ENCODE measurements at places on chromosomes 6 and 20. TPM values are rescaled to one million over a fixed set of nuclear protein-coding genes. Genes with fewer than 3 reads are reported as not detected.

DNA sequence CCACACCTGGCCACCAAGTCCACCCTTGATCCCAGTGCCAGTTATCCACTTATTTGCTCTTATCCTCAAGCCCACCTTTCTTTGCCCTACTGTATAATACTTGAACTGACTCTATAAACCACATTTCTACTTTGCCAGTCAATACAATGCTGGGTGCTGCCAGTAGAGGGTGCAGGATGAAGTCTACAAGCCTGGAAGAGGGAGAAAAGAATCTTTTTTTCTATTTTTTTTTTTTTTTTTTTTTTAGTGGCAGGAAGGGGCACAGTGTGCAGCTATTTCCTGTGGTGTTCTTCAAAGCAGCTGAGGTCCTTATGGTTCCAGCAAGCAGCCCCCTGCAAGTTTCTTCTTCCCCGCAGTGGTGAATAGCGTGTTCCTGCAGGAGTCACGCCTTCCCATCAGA is 22.2 kb upstream of the GABRR1 start:
- peak; percentile 56 for DNase-seq

The WFDC10B gene
- not detected for total RNA-seq

- DNase-seq, result no peak
Observed at GRCh38 chr6:1285956-1286355, 25.9 kb upstream of the FOXQ1 start.

DNA sequence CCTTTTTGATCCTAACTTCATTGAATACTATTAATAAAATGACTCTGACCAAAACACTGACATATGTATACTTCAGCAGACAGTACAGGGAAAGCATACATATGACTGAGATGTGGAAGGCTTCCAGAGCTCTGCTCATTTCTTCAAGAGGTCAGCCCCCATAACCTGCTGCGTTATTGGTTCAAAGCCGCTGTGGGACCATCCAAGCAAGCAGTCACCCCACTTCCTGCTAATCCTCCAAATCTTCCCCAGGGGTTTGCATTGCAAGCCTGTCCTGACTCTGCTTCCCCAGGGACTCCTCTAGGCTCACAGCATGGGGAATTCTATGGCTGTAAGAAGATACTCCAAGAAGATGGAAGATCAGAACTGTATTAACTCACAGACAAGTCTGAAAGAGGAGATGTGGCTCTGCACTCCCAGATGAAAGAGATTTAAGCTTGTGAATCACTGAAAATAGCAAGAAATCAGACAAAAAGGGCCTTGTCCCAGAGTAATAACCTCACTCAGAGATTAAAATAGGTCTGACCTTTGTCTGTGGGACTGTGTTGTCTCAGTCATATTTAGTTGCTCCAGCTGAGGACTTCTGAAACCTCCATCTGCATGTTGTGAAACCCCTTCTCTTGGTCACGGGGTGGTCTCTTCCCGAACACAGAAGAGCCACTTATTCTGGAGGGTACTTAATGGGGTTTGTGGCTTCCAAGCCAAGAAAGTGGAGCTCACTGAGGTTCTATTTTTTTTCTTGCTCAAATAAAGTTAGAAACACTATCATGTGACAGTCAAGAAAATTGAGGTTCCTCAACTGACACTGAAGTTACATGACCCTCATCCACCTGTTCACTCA is 101.5 kb upstream of the MARCKS start:
- no peak for DNase-seq

DNA sequence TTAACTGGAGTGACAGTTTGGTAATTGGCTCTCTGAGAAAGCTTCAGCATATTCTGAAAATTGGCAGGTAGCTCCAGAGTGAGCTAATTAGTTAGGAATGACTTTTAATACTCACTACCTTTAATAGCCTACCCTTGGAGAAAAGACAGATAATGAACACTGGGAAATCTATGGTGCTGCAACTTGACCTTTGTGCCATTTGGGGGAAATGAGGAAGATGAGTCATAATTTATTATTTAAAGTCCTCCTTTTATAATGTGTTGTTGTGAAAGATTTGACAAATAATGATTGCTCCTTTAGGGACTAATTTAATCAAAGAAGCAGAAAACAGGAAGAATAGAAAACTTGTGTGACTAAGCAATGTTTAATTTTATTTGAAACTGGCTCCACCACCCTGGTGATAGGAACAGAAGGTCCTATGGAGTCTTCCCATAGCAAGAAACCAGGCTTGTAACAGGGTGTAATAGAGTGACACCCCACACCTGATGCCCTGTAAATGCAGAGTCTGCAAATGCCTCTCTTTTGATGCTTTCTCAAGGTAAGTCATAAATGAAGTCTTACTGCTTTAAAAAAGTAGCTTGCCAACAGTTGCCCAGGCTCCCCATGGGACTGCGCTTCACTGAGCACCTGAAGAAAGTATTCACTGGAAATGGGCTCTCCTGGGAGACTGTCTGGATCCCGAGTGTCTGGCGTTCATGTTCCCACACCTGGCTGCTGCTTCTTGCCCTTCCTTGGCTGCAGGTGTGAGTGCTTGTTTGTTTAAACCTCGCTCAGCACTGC is 134.4 kb downstream of the LRRC1 start:
- no peak for DNase-seq

The TXLNB gene
- total RNA-seq, result 0.60 TPM

The PARD6B gene
- 4.3 TPM for total RNA-seq

DNA sequence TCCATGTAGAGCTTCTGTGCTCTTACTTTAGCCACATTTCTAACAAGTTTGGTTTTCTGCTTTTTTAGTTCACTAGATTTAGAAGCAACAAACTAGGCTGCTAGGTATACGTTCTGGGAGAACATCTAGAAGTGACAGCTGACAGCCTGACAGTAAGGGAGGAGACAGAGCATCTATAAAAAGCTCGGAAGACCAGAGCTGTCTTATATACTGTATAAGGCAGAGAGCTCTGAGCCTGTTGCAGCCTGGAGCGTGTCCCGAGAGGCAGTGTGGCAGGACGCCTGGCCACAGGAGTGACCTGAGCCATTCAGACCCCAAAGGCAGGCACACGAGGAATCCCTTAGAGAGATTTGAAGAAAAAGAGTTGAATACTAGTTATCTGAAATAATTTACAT is 24.6 kb downstream of the PPP1R14C start:
- DNase-seq, result no peak

- peak; percentile 84 for DNase-seq
Observed at GRCh38 chr20:31674895-31675827, 37.4 kb downstream of the COX4I2 start.

DNA sequence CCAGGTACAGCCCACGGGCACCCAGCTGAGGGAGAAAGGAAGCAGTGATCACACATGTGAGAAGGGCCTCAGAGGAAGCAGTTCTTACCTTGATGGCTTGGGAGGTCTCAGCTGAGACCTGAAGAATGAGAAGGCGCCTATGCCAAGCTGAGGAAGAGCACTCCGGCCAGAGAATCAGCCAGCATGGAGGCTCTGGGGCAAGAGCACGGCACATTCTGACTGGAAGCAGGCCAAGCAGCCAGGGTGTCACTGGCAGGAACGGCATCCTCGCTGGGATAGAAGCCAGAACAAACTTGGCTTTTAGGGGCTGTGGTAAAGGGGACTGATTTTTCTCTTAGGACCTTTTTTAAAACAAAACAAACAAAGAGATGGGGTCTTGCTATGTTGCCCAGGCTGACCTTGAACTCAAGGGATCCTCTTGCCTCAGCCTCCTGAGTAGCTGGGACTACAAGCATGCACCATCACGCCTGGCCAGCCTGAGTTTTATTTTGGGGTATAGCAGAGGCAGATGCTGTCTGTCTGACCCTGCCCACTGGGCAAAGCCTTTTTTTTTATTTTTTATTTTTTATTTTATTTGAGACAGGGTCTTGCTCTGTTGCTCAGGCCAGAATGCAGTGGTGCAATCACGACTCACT is 17.6 kb downstream of the GHRH start:
- no peak for DNase-seq

DNA sequence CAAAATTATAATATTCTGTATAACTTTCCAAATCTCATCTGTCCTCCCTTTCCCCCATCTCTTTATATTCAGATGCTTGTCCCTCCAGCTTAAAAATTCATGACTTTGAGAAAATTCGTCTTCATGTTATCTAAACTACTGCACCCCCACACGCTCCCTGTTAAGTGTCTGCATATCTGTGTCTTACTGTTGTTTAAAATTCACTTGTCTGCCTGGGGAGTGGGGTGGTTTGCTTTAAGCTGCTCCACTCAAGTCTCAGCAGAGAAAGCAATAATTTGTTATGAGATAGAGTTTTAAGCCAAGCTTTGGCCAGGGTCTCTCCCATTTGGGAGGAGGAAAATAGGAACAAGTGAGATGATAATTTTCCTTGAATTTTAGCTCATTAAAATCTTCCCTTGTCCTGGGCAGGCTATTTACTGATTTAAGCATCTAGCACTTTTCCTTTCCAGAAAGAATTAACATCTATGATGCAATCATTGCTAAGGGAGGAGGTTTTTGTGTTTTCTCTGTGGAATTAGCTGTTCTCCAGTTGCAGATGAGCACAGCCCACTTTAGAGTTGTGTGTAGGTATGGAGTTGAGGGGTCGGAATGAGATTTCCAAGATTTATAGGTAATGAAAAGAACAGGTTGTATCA is 36.8 kb downstream of the MTHFD1L start:
- no peak for DNase-seq

The KDM1B gene
- 10.8 TPM for total RNA-seq

The TNNC2 gene
- not detected for total RNA-seq

The HTR1E gene
- not detected for total RNA-seq

Measured in activated CD4-positive, alpha-beta memory T cell treated with anti-CD3 and anti-CD28 coated beads, Interleukin-2, amount 10 ng/mL, durations not matched to agents 7 days and 5 days (primary cell).